ENCODE measurements at places on chromosomes 12 and 14.
A peak's percentile ranks its signal among the peaks of the same experiment; 100 is the strongest.

DNA sequence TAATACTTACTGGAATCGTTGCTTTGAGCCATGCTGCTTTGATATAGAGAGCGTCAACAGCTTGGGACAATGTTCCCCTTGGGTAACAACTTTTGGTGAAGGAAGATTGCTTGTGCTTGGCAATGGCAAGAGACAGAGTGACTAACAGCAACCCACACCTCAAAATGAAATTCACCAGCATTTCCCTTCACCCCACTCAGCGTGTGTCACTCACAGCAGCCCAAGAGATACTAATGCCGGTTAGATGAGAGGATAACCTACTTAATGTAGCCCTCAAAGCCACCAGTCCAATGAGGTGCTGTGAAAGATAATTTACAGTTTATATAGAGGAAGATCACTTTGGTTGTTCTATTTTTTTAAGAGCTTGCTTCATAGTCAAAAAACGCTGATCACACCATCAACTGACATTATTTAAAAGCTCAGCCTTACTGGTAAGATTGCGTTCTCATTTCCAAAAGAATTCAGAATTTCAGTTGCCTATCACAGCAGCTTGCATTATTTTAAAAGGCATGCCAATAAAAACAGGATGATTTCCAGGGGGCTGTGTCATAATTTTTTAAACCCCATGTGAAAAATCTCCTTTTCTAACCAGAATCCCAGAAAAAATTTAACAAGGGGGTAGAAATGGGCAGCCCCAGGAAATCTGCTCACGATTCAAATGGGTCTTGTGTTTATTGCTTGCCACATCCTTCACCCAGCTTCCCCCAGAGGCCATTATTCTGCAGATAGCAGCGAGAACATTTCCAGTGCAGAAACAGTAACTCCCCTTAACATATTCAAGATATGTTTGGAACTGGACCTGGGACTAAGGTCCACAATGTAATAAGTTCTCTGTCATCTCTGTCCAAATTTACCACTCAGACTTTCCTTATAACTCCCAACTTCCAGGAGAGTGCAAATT, at the start of gene IL26:
Gene IL26, minus strand, starts transcription at position 235 of the 901 bp plus-strand sequence. Its CDS starts 54 bp downstream, at position 181.
- DNase-seq = peak; percentile 15

- no peak for DNase-seq
These were observed 133.5 kb downstream of the LMNTD1 start for GRCh38 chr12:25419595-25419994.

DNA sequence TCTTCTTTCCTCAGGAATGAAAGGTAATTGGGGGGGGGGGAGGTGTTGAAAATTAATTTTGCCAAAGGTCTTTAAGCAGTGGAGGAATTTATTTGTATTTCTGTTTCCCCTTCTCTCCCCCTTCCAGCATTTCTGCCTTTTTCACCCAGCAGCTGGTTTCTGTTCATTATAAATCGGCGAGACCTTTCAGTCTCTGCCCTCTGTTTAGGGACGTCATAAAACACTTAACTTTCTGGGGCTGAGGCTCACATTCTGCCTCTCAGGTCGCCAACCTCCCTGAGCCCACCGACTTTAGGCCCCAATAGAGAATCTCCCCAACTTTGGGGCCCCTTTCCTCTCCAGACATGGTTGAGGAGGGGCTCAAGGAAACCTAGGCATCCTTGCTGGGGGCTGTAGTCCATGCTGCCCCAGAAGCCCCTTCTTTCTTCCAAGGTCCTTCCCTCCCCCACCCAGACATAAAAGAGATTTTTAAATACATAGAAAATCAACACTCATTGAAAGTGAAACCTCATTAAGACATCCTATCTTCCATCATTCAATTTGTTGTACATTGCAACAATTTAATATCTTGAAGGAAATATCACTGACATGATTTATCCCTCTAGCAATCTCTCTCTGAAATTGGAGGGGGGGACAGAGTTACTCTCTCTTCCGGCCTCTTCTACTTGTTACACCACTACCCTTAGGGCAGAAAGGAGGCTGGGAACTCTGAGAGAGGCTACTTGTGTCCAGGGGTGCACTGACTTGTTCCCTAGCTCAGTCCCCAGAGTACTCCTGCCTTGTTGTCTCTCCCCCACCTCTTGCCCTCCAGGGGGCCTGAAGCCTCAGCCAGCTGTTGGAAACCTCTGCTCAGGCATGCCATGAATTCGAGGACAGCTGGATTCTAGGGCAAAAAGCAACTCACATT, 2.5 kb upstream of the HOXC6 start:
- no peak for DNase-seq

DNA sequence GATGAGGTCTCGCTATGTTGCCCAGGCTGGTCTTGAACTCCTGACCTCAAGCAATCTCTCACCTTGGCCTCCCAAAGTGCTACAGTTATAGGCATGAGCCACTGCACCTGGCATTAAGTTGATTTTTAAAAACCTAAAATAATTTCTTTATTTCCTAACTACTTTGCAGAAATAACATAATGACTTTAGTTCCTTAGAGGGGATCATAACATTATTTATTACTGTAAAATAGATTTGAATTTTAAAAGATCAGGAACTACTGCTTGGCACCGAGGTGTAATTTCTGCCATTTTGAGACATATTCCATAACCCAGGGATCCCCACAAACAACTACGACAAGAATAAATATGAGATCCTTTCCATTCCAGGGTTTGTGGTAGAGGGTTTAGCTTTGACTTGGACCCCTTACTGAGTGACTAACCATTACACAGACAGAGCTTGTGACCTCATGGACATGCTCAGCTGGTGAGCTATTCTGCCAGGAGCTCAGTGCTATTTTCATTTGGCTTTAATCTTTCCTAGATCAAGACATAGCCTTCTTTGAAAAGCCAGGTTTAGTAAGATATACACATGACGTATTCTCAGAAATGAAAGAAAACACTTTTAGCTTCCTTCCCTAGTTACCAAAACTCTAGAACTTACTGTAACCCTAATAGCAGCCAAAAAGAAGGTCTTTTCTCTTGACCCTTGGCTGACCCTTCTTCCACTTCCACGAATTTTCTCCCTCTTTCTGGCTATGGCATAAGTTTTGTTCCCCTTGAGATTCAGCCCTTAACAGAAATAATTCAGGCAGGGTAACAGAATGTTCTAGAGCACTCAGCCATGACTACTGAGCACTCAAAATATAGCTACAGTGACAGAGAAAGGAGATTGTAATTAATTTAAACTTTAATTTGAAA, 75.1 kb upstream of the NUDT4 start:
- no peak for DNase-seq

GRCh38 chr12:18853570-18854366, 115.8 kb downstream of the CAPZA3 start:
- DNase-seq = no peak

DNA sequence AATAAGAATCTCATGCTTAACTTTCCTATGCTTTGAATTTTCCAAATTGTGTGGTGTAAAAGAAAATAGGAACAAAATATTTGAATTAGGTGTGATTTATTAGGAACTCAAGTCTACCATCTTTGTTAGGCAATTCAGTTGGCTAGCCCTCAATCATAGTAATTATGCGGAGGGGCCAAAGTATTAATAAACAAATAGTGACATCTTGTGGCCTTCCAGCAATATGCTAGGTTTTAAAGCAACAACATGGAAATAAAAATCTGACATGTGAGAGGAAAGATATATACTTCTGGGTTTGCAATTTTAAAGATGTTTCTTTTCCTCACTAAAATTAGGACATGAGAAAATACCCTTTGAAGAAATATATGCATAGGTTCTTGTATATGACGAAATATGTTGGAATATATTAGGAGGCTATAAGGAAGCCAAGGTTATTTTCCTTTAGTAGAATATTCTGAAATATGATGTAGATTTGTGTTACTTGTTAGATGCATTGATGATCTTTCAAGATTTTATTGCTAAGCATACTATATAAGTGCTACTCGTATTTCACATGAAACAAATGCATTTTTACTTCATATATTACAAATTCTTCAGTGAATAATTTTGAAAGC, 200.4 kb downstream of the PTPRO start:
- DNase-seq = peak; percentile 28

DNA sequence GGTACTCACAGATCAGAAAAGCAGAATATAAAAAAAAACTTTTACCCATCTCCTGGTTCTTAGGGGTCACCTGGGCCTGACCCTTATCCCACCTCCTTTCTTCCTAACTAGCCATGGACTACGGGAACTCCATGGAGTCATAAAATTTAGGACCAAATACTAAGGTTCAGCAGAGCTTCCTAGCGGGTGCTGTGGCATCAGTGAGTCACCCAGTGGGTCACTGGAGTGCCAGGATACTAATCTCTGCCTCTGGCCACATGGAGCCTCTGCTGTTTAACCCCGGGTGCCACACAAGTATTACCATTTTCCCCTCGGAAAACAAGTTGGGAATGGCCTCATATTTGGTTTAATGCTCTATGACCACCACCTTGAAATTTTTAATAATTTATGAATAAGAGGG, 6.9 kb downstream of the ZBTB39 start:
- DNase-seq = no peak

- DNase-seq = no peak
These were observed 319.7 kb downstream of the ADGRD1 start for GRCh38 chr12:131273291-131273845.

DNA sequence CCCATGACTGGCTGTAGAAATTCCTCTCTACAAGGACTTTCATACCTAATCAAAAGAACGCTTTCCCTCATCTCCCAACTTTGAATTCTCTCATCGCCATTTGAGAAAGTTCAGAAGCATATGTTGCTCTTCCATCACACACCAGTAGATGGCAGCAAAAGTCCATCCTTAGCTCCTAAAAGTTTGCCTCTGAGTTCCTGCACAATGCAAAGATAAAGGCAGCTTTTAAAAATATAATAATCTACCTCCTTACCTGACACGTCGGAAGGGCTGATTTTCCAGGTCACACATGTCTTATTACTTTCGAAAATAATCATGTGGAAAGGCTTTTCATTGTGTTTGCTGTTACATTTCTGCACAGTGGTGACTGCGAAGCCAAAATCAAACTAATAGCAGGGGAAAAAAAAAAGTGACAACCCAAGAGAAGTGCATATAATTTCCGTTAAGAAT, 456.7 kb upstream of the SEL1L start:
- DNase-seq = peak; percentile 33

DNA sequence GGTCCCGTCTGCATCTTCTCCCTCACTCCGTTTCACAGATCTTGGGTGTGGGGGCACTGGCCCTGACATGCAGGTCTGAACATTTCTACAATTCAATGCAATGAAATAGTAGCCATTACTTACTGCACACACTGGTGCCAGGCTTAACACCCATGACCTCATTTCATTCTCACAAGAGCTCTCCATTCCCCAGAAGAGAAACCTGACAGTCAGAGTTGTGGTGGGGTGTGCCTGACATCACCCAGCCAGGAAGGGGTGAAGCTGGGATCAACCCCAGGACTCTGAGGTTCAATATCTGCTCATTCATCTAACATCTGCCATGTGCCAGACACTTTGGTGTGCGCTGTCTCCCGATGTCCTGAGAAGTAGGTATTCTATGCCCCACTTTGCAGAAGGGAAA, 34.7 kb downstream of the MVK start:
- no peak for DNase-seq

DNA sequence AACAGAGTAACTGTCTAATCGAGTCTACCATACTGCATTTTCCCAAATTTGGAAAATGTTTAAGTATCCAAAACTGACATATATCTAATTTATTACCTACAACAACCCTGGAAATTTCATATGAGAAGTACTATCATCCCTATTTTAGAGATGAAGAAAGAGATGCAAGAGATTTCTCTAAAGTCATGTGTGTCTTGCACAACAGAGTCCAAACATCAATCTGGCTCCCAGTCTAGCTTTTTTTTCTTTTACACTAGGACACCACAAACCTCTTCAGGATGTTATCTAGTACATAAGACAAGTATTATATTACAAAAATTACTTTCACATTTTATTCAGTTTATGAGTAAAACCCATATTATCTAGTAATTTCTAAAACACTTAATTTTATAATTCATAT, 39.1 kb downstream of the CAPS2 start:
- no peak for DNase-seq

- DNase-seq = no peak
These were observed 2.8 kb upstream of the CCDC196 start for GRCh38 chr14:66483322-66483721.

DNA sequence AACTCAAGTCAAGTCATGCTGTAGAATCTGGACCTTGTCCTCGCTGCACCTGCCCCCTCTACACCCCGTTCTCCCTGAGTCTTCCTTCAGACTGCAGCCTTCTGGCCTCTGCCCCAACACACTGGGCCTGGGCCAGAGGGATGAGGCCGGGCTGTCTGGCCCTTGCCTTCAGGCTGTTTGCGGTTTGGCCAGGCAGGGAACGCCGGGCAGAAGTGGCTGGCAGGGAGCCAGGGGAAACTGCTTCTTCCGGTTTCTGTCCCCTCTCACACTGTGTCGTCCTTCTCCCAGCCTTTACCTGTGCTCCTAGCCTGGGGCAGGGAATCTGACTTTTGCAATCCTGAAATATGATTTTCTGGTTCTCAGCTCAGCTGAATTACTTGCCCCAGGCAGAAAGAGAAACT, 13.5 kb downstream of the DGLUCY start:
- DNase-seq = no peak

DNA sequence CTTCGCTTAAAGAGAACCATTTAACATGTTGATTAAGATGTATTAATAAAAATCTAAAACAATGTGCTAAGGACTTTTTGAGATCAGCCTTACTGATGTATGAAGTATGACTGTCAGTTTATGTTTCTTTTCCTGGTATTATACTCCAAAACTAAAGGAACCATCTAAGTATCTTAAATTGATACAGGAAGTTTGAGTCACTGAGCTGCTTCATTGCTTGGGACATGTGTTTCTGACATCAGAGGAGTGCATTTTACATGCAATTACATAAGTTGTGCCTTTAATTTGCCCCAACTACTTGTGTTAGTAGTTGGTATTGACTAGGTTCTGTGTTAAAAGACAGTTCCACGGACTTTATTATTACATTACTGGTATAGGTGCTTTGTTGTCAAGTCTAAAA, 50.9 kb downstream of the PROX2 start:
- no peak for DNase-seq

- no peak for DNase-seq
These were observed 42.1 kb upstream of the LIN7A start for GRCh38 chr12:80979816-80980215.

GRCh38 chr12:129540249-129540648, 363.6 kb downstream of the TMEM132D start:
- no peak for DNase-seq

- no peak for DNase-seq
These were observed 4.4 kb upstream of the OR6J1 start for GRCh38 chr14:22648506-22648905.

GRCh38 chr14:64987438-64987767, 708 bp downstream of the FNTB start:
- no peak for DNase-seq

DNA sequence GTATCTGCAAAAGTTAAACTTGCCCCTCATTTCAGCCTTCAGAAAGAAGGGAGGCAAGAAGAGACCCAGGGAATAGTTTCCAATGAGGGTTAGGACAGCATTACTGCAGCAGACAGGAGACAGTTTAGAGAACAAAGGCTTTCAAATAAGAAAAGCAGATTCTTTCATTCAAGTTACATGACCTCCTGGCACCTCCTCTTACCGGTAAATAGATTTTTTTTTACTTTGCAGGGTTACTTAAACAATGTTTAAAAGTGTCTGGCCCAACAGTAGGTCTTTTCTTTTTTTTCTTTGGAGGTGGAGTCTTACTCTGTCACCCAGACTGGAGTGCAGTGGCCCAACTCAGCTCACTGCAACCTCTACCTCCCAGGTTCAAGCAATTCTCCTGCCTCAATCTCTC, 47.1 kb downstream of the SINHCAF start:
- DNase-seq = no peak

- no peak for DNase-seq
These were observed 46.8 kb upstream of the RBM19 start for GRCh38 chr12:114012744-114013431.

Data from CD4-positive, alpha-beta T cell treated with Interleukin-12 subunit alpha and Interleukin-12 subunit beta, for 1 hour (primary cell).